ENCODE measurements at places on chromosomes 13 and 19.

DNA sequence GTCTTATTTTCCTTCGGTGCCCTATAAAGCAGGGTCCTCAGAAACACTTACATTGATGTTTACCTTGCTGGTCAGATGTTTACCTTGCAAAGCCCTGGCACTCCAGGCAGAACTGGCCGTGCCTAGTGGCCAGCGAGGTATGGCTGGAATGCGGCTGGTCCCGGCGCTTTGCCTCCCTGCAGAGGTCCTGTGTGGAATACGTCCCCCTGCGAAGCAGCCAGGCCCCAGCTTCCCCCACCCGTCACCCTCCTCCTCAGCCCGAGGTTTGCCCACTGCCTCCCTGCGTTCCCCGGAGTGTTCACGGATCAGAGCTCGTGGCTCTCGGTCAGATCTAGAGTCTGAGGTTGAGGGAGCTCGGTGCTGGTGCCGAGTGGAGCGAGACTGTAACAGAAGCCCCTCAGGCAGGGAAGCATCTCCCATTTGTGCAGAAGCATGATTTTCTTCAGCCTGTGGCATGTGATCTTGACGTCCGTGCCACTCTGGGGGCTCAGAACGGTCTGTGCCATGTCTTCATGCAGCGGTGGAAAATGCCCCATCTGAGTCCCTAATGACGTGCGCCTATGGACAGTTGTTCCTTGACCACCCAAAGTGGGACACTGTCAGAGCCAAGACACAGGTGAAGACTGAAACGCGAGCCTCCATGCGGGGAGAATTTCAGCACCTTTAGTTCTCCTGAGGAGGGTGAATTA is 54.8 kb upstream of the SOX1 start:
- no peak for DNase-seq

DNA sequence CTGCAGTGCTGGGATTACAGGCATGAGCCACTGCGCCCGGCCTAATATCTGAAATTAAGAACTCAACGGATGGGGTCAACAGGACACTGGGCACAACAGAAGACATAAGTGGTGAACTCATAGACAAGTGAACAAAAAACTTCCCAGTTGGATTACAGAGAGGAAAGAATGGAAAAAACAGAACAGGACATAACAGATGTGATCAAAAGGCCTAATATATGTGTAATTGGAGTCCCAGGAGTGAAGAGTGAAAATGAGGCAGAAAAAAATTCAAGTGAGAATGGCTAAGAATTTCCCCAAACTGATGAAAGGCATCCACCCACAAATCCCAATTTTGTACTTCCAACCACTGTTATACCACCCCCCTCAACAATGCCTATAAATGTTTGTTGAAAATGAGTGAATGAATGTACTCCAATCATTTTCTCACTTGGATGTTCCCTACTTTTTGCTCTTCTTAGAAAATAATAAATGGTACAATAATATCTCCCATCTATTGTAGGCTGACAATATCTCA is 18.3 kb upstream of the ANGPTL8 start:
- no peak for DNase-seq

DNA sequence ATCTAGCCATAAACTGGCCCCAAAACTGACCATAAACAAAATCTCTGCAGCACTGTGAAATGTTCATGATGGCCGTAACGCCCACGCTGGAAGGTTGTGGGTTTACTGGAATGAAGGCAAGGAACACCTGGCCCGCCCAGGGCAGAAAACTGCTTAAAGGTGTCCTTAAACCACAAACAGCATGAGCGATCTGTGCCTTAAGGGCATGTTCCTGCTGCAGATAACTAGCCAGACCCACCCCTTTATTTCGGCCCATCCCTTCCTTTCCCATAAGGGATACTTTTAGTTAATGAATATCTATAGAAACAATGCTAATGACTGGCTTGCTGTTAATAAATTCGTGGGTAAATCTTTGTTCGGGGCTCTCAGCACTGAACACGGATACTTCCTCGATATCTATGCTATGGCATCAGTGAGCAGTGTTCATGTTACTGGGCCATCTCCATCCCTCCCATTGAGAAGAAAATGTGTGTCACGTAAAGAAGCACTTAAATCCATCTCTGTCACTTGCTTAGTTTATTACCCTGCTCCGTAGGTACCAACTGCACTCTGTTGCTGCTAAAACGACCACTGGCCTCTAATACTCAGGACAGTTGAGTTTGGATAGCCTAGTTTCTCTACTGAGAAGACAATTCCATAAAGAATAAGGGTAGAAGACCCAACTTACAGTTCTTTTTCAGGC is 5.3 kb downstream of the ATP7B start:
- no peak for DNase-seq

GRCh38 chr19:574658-575526 is 2.5 kb downstream of the BSG start:
- DNase-seq, result no peak

GRCh38 chr13:106846571-106847448 is 278.9 kb upstream of the ARGLU1 start:
- no peak for DNase-seq

- DNase-seq, result no peak
These were observed 15.6 kb downstream of the MPND start for GRCh38 chr19:4358709-4359626.

GRCh38 chr19:11964858-11965645 is at the start of gene ZNF763:
ZNF763 (plus strand) TSS chr19:11965040; CDS start chr19:11965209, 169 bp downstream.
- peak; percentile 74 for DNase-seq

GRCh38 chr13:29448174-29448573 is 147.3 kb downstream of the SLC7A1 start:
- no peak for DNase-seq

DNA sequence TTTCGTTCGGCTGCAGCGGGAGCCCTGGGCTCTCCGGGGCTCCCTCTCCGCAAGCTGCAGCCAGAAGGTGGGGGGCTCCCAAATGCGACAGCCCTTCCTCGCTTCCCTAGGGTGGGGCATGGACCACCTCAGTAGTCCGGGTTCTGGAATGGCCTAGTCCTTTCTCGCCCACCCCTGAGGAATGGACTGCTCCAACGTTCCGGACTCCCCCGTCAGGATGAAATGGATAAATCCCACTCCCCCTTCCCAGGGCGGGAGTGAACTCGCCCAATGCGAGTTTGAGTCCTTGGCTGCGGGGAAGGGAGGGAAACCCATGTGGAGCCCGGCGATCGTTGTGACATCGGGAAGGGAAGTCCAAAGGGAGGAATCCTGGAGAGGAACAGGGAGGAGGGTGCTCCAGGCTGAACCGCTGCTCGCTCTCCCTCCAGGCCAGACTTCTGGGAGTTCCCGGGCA is 5.5 kb downstream of the HRC start:
- peak; percentile 92 for DNase-seq

- peak; percentile 61 for DNase-seq
These were observed 150.9 kb downstream of the RGCC start for GRCh38 chr13:41608111-41608838.

Measured in fibroblast of skin of right quadriceps (primary cell).